ENCODE measurements at places on chromosomes 2 and 18.

DNA sequence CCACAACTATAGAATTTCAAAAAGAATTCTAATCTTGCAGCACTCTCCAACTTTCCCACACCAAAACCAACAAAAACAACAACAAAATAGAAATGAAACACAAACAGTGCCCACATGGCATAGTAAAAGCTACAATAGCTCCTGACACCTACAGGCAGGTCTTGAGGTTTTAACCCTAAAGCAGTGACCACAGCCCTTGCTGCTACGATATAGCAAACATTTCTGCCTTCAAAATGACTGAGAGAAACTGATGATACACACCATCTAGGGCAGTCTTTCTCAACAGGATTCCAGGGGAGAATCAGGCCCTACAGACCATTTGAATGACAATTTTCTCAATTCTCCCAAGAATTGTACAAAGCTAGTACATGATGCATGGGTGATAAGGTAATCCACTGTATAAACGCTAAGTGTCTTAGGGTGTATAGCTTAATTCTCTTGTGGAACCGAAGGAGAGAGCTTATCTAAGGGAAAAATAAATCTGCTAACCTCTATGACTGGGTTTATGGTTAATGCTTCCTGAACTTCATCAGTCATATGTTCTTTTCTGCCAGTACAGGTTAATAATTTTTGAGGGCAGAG, 46.5 kb downstream of the TRAK2 start:
- no peak for DNase-seq

DNA sequence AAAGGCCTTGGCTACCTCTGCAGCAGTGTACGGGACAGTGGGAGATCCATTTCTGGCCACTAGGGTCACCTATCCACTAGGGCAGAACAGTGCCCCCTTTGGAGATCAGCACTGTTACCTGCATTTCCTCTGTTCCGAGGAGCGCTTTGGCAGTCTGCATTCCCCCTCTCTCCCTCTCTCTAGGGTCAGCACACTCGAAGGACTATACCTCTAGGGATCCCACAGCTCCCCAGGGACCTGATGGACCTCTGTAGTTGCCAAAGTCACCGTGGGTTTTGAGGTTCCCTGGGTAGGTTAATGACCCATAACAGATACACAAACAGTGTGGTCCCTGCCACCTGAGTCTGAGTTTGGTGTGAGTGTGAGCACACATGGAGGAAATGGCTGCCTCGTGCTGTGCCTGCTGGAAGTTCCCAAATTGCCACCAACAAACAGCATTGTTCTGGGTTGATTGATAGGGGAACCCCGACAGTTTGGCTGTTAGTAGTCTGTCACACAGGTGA, 99.8 kb upstream of the VWC2L start:
- DNase-seq = no peak

- no peak for DNase-seq
These were observed 1325.0 kb upstream of the CDH2 start for GRCh38 chr18:29501952-29502351.

GRCh38 chr2:149364839-149365238, 34.5 kb downstream of the LYPD6 start:
- DNase-seq = no peak

DNA sequence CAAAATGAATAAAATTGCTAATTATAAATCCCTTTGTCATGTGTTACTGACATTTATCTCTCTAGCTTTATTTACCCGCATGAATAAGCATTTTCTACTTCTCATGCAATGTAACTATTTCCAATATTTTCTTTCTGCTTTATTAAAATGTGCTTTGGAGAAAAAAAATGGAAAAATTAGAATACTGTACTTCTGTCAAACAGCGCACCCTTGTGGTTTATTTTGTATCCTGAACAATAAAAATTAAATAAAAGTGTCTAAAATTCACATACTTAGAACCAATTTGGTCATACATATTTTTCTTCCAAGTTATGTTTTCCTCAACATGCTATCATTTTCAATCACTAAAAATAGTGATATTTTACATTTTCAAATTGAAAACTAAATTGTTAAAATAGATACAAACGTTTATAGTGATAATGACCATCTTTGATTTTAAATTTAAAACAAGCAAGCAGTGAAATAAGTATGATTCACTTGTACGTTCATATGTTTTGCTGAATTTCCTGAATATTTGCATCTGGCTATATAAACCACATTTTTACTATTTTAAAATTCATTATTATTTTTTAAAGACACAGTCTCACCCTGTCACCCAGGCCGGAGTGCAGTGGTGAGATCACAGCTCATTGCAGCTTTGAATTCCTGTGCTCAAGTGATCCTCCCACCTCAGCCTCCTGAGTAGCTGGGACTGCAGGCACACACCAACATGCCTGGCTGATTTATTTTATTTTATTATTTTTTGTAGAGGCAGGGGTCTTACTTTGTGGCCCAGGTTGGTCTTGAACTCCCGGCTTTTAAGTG, 95.9 kb upstream of the GRB14 start:
- DNase-seq = peak; percentile 26

DNA sequence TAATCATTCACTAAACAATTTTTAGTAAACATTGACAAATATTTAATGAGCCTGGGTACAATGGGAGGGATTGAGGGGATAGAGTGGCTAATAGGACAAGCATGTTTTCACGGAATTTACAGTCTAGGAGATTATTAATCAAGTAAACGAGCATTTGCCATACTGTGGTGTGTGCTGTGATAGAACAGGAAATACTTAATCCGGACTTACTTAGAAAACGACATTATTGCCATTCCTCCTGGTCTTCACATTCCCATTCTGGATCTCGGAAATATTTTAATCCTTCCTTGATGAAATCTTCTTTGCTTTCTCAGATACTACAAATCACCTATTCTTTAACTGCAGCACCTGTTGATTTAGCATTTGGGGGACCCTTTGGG, 905 bp downstream of the TTLL4 start:
- DNase-seq = peak; percentile 49

- no peak for DNase-seq
These were observed 1.5 kb downstream of the DNAJB2 start for GRCh38 chr2:219280651-219281050.

DNA sequence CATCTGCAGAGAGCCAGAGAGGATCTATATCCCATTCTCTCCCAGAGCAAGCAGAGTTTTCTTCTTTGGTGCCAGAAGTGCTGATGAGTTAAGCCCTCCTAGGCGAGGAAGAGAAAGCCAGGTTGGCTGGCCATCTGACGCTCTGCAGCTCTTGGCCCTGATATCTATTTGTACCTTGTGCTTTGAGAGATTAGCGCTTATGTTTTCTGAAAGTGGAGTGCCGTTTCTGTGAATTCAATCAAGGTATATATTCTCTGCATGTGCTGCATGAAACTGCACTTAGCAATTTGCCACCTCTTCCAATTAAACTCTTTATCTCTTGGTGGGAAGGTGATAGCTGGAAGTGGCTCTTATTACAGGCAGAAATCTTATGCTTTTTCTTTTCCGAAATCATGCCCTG, 177.5 kb downstream of the LPIN1 start:
- DNase-seq = no peak

All from SW 1271 (cell line).